ENCODE measurements at places on chromosomes 2 and 18. TPM values are rescaled to one million over a fixed set of nuclear protein-coding genes. Genes with fewer than 3 reads are reported as not detected.

DNA sequence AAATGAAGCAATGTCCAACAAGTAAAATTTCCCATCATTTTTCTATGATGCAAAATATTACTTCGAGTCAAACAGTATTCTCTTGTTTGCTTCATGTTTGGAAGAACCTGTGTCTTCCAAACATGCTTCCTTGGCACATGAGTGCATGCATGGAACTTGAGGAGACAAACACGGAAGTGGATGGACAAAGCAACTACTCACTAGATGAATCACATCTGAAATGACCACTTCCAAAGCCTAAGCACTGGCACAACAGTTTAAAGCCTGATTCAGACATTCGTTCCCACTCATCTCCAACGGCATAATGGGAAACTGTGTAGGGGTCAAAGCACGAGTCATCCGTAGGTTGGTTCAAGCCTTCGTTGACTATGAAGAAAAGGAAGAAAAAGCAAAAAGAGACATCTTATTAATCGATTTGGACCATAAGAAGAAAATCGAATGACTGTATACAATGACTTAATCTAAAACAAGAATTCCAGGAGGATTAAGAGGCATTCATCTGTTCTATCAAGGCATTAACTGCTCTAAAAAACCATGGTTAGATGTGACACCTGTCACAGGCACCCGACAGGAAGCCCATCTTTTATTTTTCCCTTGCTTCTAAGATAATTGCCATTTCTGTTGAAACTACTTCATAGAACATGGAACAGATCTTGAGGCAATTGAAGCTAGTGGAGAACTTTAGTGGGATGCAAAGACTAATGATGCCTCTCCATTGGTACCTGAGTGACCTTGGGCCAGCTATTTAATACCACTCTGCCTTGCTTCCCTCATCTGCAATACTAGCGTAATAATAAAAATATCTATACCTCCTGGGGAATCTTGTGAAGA lies 56.0 kb downstream of the ATIC start:
- no peak for DNase-seq

MSH6 gene
- total RNA-seq: 38.8 TPM

DNA sequence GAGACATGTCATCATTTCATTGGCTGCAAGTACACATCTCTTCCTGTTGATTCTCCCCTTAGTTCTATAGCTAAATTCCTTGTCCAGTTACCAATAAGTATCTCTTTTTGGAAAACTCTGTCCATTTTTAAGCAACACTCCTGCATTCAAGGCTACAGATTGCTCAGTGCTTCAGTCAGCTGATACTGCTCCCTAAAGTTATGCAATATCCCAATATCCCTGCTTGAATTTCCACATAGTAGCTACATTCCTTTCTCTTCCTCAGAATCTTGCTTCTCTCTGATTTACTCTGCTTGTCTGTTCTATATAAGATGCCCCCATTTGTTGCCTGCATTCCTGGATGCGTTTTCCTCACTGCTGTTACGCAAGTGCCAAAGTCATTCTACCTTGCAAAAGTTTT lies 109.8 kb downstream of the PARD3B start:
- DNase-seq: no peak

GRCh38 chr2:168255103-168255502 lies 7.7 kb upstream of the STK39 start:
- DNase-seq: no peak

PRADC1 gene
- 8.1 TPM for total RNA-seq

DNA sequence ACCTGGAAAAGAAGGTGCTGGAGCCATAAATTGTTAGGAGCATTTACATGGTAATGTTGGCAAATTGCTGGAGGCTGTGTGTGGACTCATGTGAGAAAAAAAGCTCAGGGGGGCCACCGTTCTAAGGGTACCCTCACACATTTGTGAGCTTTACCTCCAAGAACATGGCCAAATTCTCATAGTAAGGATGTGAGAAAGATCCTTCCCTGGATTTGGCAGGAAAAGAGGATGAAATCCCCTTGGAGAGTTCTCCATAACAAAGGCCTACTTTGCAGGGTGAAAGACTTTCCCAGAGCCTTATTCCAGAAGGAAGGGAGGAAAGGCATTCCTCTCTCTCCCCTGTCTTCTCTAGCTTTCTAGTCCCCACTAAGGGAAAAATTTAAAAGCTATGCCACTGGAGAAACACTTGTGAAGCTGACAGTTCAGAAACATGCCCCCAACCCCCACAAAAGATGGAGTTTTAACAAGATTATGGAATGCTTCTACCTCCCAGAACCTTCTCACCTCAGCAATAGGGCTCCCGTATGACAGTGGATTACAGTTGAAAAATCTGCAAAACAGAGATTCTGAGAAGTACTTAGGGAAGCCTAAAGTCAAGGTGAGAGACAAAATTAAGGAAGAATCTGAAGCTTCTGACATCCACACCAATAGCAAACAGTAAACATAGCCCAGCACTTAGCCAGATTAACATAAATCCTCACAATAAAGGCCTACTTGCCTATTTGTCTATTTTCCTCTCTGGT lies 20.2 kb upstream of the ERMN start:
- DNase-seq: no peak

- DNase-seq: no peak
Observed at GRCh38 chr2:157087373-157088002, 170.0 kb upstream of the GALNT5 start.

GRB14 gene
- total RNA-seq: 2.7 TPM

CCDC74B gene
- 10.3 TPM for total RNA-seq

DNA sequence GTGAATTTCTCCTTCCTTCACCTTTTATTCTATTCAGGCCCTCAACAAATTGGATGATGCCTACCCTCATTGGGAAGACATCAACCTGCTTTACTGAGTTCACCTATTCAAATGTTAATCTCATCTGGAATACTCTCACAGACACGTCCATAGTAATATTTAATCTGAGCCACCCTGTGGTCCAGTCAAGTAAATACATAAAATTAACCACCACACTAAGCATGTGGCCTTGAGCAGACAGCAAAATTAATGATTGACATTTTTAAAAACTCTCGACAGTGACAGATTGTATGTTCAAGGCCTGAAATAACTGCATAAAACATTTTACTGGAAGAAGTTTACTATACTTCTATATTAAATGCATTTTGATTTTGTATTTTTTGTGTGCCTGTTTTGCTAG lies 540.6 kb upstream of the GCFC2 start:
- DNase-seq: no peak

GRCh38 chr2:203824603-203825002 lies 43.0 kb upstream of the CTLA4 start:
- no peak for DNase-seq

GRCh38 chr18:2939317-2939716 lies 73.6 kb downstream of the LPIN2 start:
- no peak for DNase-seq

- no peak for DNase-seq
Observed at GRCh38 chr2:84669122-84669521, 152.8 kb downstream of the DNAH6 start.

GRCh38 chr18:48929212-48929612 lies 21.6 kb downstream of the SMAD7 start:
- DNase-seq: no peak

DNA sequence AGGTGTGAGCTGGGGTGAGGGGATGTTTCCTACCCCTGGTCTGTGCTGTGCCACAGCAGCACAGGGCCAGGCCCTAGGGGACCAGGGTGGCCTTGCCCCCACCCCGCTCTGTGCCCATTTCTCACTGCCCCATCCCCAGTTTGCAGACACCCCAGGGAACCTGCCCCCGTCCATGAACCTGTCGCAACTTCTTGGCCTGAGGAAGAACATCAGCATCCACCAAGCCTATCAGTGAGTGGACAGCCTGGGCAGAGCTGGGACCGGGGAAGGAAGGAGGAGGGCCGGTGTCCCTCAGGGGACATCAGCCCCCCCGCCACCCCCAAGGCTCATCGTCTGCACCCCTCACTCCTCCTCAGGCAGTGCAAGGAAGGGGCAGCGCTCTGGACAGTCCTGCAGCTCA lies 7.5 kb downstream of the PROM2 start:
- no peak for DNase-seq

GRCh38 chr2:207825978-207826377 lies 56.3 kb upstream of the FZD5 start:
- no peak for DNase-seq

B3GNT7 gene
- total RNA-seq: 7.1 TPM
